ENCODE measurements at places on chromosomes 1 and 21.

- DNase-seq = no peak
Measured at GRCh38 chr1:86636898-86637297, 67.5 kb upstream of the SH3GLB1 start.

DNA sequence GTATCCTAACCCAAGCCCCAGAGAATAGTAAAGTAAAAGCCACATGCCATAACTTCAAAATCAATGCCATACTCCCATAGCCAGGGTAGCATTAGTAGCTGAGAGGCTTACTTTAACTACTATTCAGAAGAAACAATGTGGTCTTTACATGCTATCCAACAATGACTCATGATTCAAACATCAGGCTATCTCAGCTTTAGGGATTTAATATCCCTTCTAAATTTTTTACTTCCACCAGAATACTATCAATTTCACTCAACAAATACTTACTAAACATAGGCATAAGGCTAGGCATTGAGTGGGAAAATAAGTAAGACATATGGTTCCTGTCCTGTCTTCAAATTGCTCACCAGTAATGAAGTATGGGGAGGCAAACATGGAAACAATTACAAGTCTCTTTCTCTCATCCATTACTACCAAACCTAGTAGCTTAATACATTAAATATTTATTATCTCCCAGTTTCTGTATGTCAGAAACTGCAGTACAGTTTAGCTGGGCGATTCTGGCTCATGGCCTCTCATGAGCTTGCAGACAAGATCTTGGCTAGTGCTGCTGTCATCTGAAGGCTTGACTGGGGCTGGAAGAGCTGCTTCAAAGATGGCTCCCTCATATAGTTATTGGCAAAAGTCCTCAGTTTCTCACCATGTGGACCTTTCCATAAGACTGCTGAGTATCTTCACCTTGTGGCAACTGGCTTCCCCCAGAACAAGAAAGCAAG is 30.7 kb downstream of the EVI5 start:
- no peak for DNase-seq

GRCh38 chr1:60540141-60540540 is 466.6 kb upstream of the C1orf87 start:
- no peak for DNase-seq

GRCh38 chr1:180201451-180202200 is 28.4 kb upstream of the LHX4 start:
- DNase-seq = no peak

- DNase-seq = no peak
Measured at GRCh38 chr1:35475356-35475755, 81.8 kb downstream of the KIAA0319L start.

DNA sequence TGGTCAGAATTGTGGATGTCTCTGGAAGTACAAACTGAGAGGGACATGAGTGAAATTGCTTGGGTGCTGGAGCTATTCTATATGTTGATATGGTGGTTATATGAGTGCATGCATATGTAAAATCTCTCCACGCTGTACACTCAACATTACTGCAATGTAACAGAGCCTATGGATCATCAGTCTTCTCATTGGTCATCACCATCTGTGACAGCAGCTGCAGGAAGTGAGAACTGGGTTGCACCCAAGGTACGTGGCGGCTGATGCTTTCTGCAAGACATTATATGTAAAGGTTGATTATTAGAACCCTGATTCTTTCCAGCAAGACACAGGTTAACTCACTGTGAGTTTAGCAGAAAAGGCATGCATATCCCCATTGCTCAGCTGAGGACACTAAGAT is 387.1 kb downstream of the OMA1 start:
- no peak for DNase-seq

DNA sequence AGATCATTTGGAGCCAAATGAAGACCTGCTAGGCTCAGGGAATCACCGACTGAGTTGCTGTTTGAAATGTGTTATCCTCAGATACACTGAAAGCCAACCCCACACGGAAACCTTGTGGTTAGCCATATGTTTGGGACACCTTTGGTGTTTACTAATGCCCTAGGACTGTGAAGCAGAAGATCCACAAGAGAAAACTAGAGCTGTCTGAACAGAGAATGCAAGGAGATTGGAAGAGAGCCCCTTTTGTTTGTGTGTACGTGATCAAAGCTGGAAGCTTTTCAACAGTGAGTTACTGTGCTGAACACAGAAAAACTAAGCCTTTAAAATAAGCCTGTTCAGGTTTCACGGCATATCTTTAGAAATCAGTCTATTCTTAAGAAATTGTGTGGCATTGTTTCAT is 908.2 kb upstream of the ADGRL2 start:
- DNase-seq = no peak

DNA sequence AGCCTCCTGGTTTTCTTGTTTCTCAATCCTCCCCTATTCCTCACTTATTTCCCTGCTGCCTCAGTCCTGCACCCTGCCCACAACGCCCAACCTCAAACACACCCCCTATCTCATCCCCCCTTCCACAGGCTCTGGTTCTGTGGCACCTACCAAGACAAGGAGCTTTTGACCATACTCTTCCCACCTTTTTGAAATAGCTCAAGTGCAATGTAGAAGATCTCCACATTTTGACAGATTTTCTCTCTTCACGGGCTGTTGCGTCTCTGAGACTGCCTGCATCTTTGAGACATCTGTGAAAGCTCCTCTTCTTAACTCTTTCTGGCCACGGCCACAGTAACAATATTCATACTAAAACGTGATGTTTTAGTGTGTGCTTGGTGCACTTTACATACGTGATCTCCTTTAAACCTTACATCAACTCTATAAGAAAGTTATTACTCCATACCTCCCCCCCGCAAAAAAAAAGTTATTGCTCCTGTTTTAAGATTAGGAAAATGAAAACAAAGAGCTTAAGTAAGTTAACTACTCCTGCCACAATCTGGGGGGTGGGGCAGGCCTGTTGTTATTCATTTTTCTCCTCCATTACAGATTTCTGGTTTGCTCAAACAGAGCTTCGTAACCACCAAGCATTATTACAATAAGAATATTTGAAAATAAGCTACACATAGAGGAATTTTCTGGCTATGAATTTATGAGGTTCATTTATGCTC is 1.8 kb upstream of the SERBP1 start:
- DNase-seq = no peak

- no peak for DNase-seq
Measured at GRCh38 chr1:224458996-224459395, 24.4 kb upstream of the WDR26 start.

DNA sequence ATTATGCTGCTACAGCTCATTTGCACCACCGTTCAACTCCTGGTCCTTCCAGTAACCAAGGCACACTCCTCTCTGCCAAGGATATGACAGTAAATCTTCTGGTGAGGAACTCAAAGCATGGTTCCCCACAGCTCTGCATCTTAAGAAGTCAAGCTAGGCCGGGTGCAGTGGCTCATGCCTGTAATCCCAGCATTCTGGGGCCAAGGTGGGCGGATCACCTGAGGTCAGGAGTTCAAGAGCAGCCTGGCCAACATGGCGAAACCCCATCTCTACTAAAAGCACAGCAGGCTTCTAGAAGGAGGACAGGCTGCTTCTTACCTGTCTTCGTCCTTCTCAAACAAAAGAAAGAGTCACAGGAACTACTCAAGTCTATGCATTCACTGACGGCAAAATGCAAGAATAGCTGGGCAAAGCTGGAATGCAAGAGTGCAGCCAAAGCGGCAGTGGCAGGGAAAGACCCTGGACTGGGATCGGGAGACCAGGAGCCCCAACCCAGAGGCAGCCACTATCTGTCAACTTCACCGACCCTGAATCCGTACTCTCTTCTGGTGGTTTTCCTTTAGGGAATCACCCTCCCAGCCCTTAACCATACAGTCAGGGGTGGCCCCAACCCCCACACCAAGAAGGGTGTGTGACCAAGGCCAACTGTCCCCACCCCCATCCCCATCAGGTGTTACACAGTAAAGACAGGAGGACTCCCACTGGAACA is 75.5 kb downstream of the NPHP4 start:
- DNase-seq = no peak

DNA sequence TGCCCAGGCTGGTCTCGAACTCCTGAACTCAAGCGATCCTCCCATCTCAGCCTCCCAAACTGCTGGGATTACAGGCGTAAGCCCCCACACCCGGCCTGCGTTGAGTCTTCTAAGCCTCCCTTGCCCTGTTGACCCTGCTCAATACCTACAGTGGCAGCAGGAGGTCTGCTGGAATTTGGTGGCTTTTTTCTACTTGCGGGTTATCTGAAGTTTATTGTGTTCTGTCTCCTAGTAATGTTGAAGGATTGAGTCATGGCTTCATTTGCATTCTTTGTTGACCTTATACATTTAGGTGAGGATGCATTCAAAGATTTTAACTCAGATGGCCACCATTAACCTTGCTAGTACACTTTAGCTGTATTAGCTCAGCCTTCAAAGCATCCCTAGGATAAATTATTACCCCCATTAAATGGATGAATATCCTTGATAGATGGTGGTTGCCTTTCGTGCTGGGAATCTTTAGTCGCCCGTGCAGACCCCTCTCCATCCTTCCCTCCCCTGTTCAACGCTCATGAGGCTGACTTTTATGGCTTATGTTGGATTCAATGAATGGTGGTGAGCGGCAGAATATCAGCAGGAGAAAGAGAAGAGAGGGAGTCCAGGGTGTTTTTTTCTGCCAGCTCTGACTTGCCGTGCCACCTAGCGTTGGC is 9.7 kb upstream of the NPPB start:
- no peak for DNase-seq

- peak; percentile 73 for DNase-seq
Measured at GRCh38 chr1:231460614-231461013, 38.5 kb upstream of the EGLN1 start.

- DNase-seq = no peak
Measured at GRCh38 chr1:29029667-29030066, 94.0 kb downstream of the TMEM200B start.

DNA sequence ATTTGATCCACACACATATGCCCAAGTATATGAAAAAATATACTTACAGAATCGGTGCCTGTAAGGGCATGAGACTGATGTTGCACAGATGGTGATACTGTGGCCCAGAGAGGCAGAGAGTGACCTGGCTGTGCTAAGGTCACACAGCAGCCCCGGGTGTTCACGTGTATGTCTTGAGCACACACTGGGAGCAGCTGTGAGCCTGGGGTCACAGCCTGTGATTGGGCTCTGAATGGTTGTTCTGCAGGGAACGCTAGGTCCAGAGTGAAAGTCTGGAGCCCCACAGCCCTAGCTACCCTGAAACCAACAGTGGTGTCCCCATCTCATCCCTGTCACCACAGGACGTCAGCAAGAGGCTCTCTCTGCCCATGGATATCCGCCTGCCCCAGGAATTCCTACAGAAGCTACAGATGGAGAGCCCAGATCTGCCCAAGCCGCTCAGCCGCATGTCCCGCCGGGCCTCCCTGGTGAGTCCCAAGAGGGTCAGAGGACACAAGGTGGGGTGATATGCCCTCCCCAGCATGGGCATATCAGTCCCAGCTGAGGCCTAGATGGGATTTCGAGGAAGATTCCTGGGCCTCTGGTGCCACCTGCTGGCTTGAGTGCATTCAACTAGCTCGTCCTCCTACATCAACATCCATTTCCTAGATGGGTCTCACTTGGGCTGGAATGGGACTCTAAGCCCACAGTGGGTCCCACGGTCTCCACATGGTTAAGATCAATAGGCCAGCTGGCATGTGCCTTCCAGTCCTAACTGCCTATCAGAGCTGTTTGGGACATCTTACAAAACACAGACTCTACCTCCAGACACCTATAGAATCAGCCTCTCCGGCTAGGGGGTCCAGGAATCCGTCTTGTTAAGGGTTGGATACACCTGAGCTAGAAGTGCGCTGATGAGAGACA is 19.7 kb downstream of the CDK18 start:
- DNase-seq = peak; percentile 66

DNA sequence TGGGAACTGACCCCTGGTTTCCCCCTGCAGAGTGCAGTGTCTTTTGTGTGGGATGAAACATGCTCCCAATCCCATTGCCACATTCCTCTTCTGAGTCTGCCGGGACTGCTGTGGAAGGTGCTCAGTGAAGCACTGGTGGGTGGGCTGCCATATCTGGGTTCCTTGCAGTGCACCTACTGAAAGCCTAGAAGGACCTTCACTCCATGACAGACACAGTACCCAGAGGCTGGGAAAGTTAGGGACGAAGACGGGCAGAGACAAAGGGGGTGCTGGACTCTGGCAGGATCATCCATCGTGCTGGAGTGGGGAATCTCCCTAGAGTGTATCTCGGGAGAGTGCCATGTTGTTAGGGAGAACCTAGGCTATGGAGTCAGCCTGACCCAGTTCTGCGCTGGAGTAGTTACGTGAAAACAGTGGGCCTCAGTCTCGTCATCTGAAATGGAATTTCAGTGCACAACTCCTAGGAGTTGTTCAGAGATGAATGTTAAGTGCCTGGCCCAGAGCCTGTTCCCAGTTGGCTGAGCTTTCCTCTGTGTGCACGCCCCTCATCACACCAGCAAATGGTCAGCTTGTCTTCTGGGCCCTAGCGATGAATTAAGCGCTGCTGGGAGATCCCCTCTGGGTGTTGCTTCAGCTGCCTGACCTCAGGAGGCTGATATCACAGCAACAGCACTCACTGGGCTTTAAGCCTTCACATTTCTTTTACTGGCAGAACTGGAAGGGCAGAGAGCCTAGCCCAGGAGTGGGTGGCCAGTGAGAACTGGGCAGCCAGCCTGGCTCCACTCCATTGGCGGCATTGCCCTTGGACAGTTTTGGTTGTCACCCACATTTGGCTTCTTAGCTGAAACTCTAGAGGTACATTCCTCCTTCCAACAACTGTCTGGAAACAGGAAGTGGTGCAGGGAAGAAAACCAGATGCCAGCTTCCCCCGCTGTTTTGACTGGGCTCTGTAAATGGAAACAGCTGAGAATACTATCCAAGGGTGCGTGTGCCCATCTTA is 479.8 kb upstream of the VAMP3 start:
- no peak for DNase-seq

- no peak for DNase-seq
Measured at GRCh38 chr21:26914557-26914956, 52.3 kb downstream of the ADAMTS5 start.

- no peak for DNase-seq
Measured at GRCh38 chr1:219465212-219466093, 147.5 kb downstream of the ZC3H11B start.

- DNase-seq = no peak
Measured at GRCh38 chr1:229186373-229187056, 84.4 kb upstream of the RAB4A start.

DNA sequence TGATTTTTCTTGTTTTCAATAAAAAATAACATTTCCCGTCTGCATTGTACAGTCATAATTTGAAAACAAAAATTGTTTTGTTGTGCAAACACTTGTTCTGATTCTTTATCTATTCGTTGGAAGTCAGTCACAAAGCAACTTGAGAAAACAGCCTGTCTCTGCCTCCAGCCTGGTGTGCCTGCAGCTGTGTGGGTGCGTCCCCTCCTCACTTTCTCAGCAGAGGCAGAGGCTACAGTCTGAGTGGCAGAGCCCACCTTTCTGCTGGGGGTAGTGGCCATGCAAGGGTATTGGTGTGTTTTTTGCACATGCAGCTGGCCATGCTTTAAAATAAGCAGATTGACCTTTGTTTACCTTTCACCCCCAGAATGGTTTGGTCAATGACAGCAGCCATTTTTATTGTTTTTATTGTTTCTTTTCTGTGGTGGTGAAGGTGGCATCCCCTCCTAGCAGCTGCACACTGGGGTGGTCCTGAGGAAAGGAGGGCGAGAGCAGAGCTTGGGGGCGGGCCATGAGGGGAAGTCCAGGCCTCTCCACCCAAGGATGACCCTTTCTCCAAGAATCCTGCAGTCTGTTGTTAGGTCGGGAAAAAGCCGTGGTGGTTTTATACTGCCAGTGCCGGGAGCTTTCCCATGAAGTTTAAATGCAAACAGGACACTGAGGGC is 159.6 kb downstream of the PCBP3 start:
- DNase-seq = no peak

GRCh38 chr1:219066631-219067349 is 106.9 kb upstream of the LYPLAL1 start:
- no peak for DNase-seq

Data from activated CD4-positive, alpha-beta T cell treated with anti-CD3 and anti-CD28 coated beads, Interleukin-2, amount 50 U/mL, for 24 hours (primary cell).